ENCODE measurements at places on chromosomes 1 and 21.

DNA sequence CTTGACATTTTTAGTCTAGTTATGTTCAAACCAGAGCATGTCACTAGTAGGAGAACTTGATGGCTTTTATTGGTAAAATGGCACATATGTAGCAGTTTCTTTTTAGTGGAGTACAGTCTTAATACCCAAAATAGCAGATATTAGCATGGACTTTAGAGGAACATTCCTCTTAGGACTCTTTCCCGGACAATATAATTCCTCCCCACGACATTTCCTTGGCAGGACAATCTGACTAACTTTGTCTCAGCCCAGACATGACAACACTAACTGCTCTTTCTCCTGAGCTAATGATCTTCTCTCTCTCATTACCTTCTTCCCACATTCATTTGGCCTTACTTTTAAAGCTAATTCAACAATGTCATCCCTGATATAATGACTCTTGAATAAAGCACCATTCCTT lies 62.5 kb downstream of the ADAMTS1 start:
- no peak for DNase-seq

DNA sequence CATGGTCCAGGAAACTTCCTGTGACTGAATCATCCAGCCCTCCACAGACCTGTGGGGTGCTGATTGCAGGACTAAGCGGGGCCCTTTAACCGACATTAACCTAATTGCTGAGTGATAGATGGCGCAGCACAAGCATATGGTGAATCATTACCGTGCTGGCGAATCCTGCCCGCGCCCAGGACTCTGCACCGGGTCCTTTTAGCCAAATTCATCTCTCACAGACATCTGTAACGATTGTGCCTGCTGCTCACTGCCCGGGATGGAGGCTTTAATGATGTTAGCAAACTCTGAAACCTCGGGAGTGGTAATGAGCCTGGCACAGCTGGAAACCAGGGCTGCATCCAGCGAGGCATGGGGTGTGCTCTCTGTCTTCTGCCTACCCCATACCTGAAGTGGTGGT lies 147.3 kb upstream of the CD34 start:
- DNase-seq = no peak

GRCh38 chr1:98330224-98330623 lies 331.3 kb upstream of the SNX7 start:
- DNase-seq = no peak

DNA sequence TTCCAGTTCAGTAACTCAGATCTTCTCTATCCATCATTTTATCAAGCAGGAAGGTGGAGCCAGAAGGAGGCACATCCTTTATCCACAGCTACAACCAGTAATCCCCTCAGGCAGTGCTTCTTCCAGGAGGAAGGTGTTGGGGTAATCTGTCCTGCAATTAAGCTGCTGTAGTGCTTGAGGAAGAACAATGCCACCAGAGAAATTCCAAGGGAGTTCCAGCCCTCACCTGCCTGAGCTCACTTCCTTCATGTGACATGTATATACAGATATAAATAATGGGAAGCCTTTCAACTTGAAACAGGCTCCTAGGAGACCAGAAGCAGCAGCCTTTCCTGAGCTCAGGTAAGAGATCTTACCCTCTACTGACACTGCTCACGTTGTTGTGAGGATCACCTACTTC lies 2.2 kb upstream of the IL20 start:
- no peak for DNase-seq

DNA sequence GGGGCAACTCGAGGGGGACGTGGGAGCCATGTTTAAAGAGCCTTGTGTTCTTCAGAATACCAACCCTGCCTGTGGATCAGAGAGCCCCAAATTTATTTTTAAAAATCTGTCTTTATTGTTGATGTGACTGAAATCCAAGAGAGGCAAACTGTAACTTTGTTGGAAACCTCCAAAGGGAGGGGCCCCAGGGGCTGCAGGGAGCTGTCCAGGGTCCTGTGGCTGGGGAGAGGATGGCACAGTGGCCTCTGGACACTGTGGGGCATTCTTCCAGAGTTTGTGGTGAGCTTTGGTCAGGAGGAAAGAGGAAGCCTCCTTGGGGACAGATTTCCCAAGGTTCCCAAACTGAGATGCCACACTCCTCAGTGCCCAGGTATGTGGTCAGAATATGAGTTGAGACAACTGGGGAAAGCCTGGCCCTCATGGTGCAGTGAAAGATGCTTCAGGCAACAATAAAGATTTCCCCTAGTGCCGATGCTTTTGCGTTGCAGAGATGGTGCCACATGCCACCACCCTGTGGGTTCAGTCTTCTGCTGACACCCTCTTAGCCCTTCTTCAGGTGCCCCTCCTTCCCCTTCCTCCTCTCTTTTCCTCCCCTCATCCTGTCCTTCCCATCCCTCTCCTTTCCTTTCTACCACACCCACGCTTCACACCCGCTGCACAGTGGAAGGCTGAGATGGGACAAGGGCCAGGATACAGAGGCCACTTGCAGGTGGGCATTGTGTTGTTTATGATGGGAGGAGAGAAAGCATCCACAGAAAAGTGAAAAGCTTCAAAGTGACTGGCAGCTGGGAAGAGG lies 122.1 kb downstream of the UCK2 start:
- no peak for DNase-seq

- no peak for DNase-seq
Measured at GRCh38 chr21:26449161-26449560, 123.9 kb downstream of the CYYR1 start.

GRCh38 chr1:77506771-77507170 lies 175.7 kb downstream of the ZZZ3 start:
- DNase-seq = no peak

DNA sequence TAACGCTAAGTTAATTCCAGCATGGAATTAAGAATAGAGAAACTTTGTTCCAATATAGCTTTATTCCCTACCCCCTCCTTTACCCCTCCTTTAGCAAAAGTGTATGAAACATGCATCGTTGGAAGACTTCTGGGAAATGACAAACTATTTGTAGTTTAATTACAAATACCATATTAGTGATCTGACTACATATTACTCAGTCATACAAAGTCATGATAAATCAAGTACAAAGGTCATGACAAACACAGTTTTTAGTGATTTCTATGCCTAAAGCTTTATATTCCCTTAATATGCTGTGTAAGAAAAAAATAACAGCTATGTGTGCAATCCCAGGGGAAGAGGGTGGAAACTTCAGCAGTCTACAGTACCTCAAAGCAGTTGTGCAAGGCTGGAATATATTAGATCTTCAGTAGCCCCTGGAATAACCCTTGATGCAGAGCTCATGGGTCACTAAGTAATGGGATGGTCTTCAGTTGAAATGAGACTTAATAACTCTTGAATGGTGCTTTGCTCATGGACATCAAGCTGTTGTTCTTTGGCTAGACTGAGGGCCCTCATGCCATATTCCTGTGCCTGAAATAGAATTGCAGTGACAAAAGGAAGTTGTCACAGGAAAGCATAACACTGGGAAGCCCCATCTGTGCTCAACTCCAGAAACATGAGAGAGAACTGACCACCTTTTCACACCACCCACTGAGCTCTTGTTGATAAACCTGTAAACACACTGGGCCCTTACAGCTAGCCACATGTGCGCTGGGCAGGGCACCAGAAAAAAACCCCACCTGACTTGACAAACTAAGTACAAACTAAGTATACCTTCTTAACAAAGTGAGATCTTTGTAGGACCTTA lies 25.3 kb downstream of the ZMYND12 start:
- no peak for DNase-seq

DNA sequence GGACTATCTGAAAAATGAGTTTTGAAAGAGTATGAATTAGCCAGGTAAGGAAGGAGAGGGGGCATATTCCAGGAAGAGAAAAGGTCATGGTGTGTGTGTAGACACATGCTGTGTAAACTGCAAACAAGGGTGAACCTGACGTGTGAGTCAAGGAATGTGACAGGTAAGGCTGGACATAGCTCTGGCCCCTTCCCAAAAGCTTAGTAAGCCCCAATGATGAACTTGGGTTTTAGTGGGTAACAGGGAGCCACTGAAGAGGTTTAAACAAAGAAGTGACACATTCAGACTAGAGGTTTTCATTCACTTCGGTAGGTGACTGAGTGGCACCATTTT lies 36.7 kb downstream of the EGLN1 start:
- DNase-seq = no peak

- DNase-seq = no peak
Measured at GRCh38 chr1:116365353-116365780, 7.7 kb upstream of the ATP1A1 start.

DNA sequence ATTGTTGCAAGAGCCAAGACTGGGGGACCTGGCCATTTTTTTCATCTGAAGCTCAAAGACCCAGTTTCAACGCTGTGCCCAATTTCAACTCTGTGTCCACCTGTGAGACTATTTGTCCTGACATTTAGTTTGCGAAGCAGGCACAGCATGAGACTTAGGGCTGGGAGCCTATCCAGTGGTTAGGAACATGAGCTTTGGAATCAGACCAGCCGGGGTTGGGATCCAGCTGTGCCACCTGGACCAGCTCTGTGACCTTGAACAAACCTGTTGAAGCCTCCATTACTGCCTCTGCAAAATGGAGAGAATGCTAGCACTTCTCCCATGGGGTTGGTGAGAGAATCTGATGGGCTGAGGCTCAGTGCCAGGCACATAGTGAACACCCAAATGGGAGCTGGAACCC lies 206.1 kb upstream of the TMEM51 start:
- DNase-seq = no peak

DNA sequence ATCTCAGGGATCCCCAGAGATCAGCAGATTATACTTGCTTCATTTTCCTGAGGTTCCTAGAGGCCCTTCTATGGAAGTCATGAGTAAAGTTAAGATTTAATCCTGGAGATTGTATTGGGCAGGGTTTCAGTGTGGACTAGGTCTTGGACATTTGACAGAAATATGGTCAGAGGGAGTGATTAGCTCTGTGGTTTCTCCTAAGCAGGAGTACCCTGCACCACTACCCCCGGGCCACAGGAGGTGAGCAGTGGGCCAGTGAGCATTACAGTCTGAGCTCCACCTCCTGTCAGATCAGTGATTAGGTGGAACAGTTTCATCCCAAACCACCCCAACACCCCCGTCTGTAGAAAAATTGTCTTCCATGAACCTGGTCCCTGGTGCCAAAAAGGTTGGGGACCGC lies 43.2 kb downstream of the PHACTR4 start:
- no peak for DNase-seq

Measured in GM12892 (cell line).